GDM1 (cell line): ENCODE measurements at places on chromosomes 2 and 18.

GRCh38 chr2:9992427-9993187 is 41.1 kb downstream of the GRHL1 start:
- no peak for DNase-seq

DNA sequence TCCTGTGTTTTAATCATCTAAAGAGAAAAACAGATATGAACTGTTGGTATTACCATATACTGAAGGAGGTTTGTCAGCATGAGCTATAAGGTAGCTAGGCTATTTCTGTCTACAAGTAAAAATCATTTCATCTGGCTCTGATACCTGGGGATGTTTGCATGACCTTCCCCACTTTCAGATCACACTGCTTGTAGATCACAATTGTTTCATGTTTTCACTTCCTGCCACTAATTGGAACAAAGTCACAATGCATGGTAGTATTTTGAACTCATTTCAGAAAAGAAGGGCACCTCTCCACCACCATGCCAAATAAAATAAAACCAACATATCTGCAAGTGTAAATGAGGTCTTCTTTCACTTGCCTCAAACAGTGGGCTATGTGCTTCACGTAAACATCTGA is 37.8 kb downstream of the NYAP2 start:
- DNase-seq, result no peak

- DNase-seq, result no peak
Observed at GRCh38 chr2:100831831-100832230, 11.9 kb downstream of the NPAS2 start.

- DNase-seq, result no peak
Observed at GRCh38 chr2:12293874-12294273, 422.9 kb upstream of the TRIB2 start.

- no peak for DNase-seq
Observed at GRCh38 chr2:215771241-215771640, 242.1 kb downstream of the MREG start.

- DNase-seq, result no peak
Observed at GRCh38 chr2:18413676-18414396, 146.6 kb downstream of the RDH14 start.

GRCh38 chr2:19720306-19720705 is 181.5 kb downstream of the TTC32 start:
- no peak for DNase-seq

DNA sequence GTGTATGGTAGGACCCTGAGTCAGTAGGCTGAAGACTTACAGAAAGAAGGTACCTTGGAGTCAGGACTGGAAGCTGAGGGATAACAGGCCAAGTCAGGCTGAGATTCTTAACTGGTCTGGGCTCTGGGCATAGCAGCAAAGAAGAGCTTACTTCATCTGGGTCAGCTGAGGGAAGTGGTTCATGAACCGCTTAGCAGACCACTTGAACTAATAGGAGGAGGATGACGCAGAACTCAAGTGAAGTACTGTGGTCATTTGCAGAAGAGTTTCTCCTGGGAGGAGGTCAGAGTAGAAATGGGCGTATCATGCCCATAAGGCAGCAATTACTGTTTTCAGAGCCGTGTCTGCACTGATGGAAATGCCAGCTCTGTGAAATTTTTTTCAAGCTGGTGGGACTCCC is 164.5 kb downstream of the LCLAT1 start:
- no peak for DNase-seq

- DNase-seq, result no peak
Observed at GRCh38 chr2:61670591-61671501, 132.7 kb upstream of the XPO1 start.

DNA sequence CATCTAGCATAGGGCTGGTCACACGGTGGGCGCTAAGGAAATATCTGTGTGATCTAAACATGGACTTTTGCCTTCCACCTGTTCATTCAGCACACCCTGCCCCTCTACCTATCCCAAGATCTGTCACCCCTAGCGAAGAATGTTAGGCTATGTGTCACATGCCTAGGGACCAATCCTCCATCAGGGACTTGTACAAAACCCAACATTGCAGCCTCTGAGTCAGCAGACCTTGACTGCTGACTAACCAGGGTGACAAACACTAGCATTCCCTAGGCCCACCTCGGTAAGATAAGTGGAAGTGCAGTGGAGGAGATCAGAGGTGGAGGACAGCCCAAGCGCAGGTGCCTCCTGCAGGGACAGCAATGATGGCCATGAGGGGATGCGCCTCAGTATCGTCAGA is 99.2 kb downstream of the SOX11 start:
- no peak for DNase-seq

GRCh38 chr2:180222644-180223043 is 215.5 kb upstream of the CWC22 start:
- no peak for DNase-seq

- DNase-seq, result no peak
Observed at GRCh38 chr2:237898057-237898414, 38.6 kb downstream of the RAMP1 start.

DNA sequence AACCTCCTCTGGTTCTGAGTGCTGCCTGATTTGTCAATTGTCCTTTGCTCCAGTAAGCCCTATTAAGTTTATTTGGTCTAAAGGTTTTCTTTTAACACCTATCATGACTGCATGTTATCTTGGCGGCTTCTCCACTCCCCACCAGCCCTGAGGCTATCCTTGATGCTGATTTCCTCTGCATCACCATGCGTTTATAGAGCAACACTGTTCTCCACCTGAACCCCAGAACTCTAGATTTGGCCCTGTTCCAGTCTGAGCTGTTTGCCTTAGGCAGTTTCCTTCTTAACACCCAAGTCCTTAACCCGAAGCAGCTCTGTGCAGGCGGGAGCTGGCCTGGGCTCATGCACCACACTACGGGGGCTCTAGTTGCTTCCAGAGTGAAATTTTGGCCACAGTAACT is 98.2 kb upstream of the NPAS2 start:
- no peak for DNase-seq

GRCh38 chr2:180370511-180371205 is 363.6 kb upstream of the CWC22 start:
- no peak for DNase-seq

GRCh38 chr2:33291278-33292013 is 185.0 kb upstream of the RASGRP3 start:
- DNase-seq, result no peak

GRCh38 chr18:50401888-50402287 is 27.0 kb downstream of the SKA1 start:
- DNase-seq, result no peak

DNA sequence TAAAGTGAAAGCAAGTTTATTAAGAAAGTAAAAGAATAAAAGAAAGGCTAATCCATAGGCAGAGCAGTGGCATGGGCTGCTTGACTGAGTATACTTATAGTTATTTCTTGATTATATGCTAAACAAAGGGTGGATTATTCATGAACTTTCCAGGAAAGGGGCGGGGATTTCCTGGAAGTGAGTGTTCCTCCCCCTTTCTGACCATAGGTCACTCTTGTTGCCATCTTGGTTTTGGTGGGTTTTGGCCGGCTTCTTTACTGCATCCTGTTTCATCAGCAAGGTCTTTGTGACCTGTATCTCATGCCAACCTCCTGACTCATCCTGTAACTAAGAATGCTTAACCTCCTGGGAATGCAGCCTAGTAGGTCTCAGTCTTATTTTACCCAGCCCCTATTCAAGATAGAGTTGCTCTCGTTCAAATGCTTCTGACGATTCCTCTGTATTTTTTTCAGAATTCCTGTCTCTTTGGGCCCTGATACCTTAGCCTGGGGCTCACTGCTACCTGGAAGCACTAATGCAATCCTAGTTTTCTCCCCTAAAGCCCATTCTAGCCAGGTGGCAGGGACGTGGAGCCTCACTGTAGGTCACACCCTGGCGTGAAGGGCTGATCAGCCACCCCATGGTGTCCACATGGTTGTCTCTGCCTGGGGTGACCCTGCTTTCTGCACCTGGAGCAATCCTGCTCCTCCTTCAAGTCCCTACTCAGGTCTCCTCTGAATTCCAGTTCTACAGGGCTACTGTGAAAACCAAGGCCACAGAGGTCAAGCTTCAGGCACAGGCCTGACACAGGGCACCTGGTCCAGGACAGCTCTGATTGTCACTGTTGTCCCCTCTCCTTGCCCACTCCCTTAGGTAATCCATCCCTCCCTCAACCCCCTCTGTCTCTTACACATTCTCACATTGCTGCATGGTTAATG is 6.0 kb upstream of the SLC35F6 start:
- DNase-seq, result no peak

- no peak for DNase-seq
Observed at GRCh38 chr18:79926715-79927606, 24.5 kb downstream of the SLC66A2 start.

- no peak for DNase-seq
Observed at GRCh38 chr2:19722531-19722971, 179.2 kb downstream of the TTC32 start.

- no peak for DNase-seq
Observed at GRCh38 chr2:177466337-177467195, 74.0 kb downstream of the AGPS start.

- DNase-seq, result no peak
Observed at GRCh38 chr18:76454418-76454817, 40.6 kb downstream of the ZNF516 start.

DNA sequence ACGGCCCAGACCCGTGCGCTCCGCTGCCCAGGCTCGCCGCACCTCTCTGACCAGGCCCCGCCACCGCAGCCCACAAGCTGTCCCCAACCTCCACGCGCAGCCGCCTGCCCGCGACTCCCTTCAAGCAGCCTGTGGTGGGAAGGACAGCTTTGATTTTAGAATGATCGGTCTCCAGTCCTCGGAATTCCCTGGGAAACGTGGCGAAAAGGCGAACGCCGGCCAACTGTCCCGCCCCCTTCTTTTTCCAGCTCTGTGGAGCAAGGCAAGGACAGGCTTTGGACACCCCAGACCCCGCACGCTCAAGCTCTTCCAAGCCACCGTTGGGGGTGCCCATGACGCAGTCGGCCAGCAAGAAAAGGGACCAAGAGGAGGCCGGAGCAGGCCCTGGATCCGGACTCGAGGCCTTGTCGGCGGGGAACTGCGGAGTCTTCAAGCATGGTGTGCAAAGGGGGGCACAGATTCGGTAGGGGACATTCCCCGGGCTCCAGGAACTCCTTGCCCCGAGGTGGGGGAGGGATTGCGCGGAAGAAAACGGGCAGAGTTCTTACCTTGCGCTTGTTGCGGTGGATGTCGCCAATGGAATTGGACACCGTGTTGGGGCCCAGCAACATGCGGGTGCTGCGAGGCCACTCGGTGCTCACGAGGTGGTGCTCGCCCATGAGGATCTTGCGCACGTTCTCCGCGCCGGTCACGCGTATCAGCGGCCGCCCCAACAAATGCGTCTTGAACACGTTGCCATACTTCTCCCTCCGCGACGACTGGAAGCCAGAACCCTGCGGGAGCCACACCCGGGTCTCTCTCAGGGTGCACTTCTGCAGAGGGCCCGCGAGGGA is 4.0 kb downstream of the CYP26B1 start:
- DNase-seq, result no peak

DNA sequence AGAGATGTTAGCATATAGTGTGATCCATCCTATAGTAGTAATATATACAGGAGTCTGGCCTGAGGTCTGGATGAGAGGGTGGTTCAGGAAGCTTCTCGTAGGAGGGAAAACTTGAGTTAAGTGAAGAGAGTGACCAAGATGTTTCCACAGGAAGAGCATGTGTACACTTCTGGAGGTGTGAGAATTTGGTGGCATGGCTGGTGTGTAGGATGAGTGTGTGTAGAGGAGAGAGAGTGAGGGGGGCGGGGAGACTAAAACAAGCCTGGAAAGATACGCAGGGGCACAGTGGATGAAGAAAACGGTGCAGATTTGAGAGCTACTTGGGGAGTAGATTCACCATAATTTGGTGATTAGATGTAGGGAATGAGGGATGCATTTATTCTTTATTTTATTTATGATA is 43.5 kb upstream of the CTLA4 start:
- DNase-seq, result no peak

DNA sequence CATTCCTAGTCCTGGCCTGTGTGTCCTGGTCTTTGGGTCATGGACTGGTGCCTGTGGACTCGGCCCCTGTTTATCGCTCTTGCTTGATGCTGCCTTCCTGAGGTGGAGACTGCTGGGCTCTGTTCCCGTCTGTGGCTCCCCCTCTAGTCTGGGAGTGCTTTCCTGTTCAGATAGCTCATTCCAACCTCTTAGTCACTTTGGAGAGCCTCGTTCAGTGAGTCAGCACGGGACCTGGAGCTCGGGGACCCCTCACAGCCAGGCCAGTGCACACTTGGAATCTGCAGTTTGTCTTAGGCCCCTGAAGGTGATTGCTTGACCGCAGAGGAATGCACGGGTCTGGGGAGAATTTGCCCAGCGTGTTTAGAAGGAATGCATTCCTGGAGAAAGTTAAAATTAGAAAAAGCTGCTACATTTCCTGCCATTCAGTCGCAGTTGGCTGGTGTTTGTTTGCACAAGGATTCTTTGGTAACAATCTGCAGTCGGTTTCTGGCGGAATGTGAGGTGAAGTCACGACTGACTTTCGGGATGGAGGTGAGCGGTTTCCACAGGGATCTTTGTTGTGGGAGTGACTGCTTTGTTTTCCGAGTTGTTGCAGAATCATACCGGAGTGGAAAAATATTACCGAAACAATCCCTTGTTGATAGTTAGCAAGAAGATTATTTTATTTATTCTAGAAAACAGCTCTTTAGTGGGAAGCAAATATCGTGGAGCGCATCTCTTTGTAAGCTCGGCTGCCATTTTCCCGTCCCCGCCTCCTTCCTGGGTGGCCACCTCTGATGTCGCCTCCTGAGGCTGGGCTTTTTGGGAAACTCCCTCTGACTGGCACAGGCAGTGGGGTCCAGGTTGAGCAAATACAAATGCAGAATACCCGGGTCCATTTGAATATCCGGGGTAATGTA is 29.6 kb downstream of the SH3BP4 start:
- no peak for DNase-seq

DNA sequence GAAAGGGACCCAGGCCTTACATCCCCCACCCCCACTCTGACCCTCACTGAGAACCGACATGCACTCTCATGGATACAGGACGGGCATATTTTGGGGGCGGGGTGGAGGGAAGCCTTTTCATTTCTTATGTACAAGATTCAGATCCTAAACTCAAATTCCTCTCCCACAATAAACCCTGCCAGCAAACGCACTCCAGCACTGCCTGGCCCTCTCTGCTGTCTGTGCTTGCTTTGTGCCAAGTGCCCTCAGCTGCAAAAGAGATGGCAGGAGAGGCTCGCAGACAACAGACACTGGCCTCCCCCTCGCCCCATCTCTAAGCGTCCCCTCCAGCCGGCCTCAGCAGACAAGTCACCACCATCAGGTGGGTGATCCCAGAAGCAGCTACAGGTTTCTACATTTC is 42.4 kb downstream of the FAM168B start:
- DNase-seq, result no peak

- no peak for DNase-seq
Observed at GRCh38 chr2:48258481-48259149, 271.3 kb upstream of the STON1 start.

GRCh38 chr18:361941-362310 is 94.1 kb upstream of the THOC1 start:
- no peak for DNase-seq

DNA sequence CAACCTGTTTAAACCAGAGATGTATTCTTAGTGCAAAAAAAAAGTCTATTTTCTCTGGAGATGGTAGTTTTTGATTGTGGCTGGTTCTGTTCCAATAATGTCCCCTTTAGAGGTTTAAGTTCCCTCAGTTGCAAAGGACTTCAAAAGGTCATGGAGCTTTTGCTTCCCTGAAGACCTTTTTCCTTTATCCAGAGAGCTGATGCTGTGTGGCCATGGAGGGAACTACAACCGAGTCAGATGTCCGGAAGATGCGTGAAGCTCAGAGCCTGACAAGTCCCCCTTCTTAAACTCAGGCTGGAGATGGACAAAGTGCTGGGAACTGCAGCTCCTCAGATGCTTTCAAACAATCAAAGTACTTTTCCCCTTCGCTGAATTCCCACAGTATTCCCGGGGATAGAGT is 176.1 kb downstream of the TMEM18 start:
- no peak for DNase-seq

GRCh38 chr2:170073288-170073687 is 104.7 kb upstream of the MYO3B start:
- no peak for DNase-seq

GRCh38 chr2:144508172-144508851 is 11.6 kb downstream of the ZEB2 start:
- no peak for DNase-seq
